ENCODE measurements at places on chromosomes 13 and 19.

DNA sequence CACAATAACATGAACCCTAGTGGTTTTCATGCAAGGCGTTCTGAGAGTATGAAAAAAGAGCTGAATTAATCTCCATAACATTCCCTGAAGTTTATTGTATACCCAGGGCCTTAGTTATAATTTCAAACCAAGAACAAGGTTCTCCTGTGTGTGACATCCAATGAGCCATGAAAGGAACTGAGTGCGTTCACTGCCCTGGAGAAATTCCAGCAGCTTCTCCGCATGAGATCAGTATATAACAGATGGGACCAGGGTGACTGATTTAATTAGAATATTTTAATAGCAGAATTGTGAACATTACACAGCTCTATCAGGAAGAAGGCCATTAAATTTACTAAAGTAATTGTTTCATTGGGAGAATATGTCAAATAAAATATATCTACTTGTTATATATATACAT is 1190.5 kb upstream of the SLC10A2 start:
- no peak for DNase-seq

- no peak for DNase-seq
Measured at GRCh38 chr19:54294539-54294938, 13.6 kb upstream of the LILRB2 start.

- DNase-seq = no peak
Measured at GRCh38 chr13:55219538-55219937, 1921.2 kb upstream of the PRR20A start.

GRCh38 chr13:97306106-97306505 is 84.0 kb downstream of the MBNL2 start:
- no peak for DNase-seq

DNA sequence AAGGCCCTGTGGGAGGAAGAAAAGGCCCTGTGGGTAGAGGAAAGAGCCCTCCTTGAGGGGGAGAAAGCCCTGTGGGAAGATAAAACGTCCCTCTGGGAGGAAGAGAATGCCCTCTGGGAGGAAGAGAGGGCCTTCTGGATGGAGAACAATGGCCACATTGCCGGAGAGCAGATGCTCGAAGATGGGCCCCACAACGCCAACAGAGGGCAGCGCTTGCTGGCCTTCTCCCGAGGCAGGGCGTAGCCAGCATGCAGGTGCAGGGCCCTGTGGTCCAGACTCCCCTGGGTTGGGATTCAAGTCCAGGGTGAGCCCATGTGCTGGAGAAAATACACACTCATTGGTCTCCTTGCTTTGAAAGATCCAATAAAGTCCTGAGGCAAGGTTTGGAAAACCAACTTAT is 4.1 kb downstream of the CCDC70 start:
- DNase-seq = no peak

DNA sequence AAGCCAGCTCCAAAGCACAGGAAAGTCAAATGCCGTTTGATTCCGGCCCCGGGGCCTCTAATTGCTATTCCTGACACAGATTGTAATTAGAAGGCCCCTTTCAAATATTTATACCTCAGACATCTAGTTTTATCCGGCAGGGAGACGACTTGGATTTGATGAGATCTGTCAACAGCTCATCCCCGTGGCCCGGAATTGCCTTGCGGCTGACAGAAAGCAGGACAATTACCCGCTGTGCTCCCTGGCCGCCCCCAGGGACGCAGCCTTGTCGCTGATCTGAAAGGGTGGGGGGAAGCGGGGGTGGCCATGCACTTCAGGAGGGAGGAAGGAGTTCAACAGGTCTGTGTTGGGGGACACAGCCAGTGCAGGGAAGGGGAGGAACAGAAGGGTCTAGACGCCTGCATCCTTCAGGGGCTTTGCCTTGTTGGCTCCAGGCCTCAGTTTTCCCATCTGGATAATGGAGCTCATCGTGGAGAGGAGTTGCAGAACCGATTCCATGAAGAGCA is 1.8 kb upstream of the SHD start:
- DNase-seq = no peak

- no peak for DNase-seq
Measured at GRCh38 chr13:73687929-73688328, 446.3 kb downstream of the KLF12 start.

- no peak for DNase-seq
Measured at GRCh38 chr13:100674572-100674871, at the start of gene TMTC4. TSS of gene TMTC4 (minus strand) at chr13:100674795. CDS start at chr13:100670362, 4,433 bp downstream.

DNA sequence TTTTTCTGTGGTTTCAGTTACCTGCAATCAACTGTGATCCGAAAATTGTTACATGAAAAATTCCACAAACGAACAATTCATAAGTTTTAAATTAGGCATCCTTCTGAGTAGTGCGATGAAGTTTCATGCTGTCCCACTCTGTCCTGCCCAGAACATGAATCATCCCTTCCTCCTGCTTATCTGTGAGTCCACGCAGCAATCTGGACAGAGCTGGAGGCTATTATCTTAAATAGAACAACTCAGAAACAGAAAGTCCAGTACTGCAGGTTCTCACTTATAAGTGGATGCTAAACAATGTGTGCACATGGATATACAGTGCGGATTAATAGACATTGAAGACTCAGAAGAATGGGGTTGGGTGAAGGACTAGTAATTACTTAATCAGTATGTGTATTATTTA is 583.7 kb upstream of the SPRY2 start:
- no peak for DNase-seq

DNA sequence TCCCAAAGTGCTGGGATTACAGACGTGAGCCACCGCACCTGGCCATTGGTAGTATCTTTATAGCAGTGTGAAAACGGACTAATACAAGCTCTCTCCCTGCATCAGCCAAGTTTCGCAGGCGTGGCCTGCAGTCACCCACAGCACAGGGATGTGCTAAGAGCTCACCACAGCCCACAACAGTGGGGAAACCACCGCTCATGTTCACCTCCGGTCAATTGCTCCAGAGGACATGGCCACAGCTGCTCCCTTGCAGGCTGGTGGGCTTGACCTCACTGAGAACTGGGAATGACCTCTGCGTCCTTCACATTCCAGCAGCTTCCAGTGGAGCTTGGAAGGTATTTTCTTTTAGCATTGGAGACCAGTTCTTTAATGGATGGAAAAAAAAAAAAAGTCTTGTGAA is 156.4 kb downstream of the KCTD15 start:
- DNase-seq = no peak

DNA sequence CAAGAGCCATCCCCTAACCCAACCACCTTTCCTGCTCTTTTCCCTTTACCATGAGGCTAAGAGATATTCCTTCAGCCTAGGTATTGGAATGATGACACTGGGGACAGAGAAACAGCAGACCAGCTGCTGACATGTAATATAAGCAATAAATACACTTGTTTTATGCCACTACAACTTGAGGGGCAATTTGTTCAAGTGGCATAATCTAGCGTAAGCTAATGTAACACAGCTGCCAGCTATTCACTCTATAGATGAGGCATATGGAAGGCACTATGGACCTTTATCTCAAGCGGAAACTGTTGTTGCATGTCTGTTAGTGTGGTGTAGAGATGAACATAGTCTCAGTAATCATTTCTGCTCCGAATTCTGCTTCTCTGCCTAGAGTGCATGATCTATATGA is 111.1 kb downstream of the STARD13 start:
- no peak for DNase-seq
